ENCODE measurements at places on chromosomes 2 and 18.

DNA sequence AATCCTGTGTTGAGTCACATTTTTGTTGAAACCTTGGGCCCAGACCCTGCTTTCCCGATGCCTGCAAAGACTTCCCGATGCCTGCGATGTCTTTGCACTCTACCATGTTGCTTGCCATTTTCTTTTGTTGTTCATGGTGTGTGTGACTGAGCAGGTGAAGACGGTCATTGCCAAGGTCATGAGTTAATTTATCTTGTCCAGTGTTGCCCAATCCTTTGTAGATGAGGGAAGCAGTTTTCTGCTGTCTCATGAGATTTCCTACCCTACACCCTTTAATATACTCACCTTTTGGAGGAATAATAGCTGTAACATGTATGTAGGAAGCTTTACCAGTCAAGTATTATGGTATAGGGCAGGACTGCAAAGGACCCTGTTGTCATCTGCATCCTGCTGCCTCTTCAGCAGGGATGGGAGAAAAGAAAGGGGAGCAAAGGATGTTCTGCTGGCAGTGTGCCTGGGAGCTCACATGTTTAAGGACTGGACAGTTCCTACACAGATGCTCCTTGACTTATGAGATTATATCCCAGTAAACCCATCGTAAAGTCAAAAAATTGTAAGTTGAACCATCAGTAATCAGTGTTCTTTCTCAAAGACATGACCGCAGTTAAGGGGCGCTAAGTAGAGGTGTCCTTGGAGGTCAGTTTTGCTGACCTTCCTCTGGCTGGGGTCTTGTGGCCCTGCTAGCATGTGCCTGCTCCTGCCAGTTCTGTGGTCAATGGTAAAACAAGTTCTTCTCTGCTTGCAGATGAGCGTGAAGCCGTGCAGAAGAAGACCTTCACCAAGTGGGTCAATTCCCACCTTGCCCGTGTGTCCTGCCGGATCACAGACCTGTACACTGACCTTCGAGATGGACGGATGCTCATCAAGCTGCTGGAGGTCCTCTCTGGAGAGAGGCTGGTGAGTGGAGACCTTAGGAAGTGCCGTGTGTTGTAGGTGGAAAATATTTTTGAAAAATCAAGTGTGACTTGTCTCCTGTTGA is 124.8 kb upstream of the EML6 start:
- DNase-seq = peak; percentile 39

GRCh38 chr2:231185886-231186285 is 12.5 kb upstream of the ARMC9 start:
- no peak for DNase-seq

DNA sequence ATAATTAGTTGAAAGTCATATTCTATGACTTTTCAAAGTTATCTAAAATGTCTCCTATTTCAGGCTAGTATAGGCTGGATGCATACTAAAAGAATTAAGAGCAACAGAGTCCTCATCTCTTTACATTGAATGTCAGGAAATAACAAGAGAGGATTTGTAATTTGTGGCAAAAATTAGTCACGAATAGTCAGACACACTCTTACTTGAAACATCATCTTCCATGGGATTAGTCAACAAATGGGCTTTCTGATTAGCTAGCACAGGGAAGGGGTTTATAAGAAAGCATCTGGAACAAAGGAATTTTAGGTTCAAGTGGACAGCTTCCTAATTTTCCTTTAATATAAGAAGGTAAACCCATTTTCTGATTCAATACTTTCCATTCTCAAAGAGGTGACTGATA is 330.3 kb upstream of the MEX3C start:
- no peak for DNase-seq

GRCh38 chr2:112168422-112169124 is 30.4 kb downstream of the FBLN7 start:
- DNase-seq = no peak

DNA sequence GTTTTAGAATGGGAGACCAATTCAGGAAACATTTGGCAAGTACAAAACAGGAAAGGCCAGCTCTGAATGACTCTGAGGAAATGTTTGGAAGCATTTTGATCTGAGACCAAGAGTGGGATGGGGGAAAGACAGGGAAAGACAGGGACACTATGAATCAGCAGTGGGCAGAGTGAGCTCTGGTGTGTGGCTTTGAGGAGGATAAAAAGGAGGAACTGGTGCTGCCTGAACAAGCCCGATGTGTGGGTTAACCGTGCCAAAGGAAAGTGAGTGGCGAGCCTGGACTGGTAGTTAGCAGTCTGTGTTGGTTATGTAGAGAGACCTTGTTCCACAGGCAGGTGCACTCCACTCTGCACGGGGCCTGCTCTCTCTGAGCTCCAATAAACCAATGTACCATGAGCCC is 5.3 kb downstream of the MFSD6 start:
- no peak for DNase-seq

Measured in testis (tissue), 5 donors.